ENCODE measurements at places on chromosomes 16 and 17.

DNA sequence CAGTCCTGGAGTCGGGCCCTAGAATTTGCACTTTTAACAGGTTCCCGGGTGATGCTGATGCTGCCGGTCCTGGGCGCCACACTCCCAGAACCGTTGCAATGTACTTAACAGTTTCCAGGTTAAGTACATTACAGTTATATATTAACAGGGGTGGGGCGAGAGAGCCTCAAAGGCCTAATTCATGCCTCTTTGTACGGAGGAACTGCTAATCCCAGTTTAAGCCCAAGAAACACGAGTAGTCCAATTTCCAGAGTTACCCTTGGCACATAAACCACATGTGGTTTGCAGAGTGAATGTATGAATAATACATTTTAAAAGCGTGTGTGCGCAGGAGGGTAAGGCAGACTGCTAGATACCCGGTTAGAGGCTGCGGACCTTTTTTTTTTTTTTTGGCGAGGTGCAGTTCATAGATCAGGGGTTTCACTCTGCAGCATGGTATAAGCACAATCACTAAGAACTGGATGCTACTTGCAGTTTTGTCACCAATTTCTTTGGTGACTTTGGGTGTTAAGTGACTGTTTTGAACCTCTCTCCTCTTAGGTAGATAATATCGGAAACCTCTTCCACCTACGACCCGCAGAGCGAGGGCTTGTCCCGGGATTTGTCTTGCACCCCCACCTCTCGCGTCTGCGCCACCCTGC, 713 bp downstream of the COX11 start:
- no peak for DNase-seq

DNA sequence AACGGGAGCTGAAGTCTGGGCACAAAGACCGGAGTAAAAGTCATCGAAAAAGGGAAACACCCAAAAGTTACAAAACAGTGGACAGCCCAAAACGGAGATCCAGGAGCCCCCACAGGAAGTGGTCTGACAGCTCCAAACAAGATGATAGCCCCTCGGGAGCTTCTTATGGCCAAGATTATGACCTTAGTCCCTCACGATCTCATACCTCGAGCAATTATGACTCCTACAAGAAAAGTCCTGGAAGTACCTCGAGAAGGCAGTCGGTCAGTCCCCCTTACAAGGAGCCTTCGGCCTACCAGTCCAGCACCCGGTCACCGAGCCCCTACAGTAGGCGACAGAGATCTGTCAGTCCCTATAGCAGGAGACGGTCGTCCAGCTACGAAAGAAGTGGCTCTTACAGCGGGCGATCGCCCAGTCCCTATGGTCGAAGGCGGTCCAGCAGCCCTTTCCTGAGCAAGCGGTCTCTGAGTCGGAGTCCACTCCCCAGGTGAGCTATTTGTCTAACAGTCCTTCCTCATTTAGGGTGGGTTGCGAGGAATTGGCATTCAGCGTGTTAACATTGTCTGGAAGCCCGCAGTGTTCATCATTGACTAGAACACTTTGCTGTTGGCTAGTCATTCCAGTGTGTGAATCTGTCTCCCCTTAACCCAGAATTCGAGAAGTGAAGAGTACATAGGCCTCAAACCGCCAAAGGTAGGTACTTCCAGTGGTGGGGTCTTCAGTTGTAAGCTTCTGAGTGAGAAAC, 1.5 kb downstream of the CDK12 start:
- DNase-seq = no peak

- DNase-seq = no peak
These were observed 123.4 kb upstream of the NOL11 start for GRCh38 chr17:67594115-67594880.

GRCh38 chr17:32350666-32351418, 885 bp downstream of the ZNF207 start:
- no peak for DNase-seq

DNA sequence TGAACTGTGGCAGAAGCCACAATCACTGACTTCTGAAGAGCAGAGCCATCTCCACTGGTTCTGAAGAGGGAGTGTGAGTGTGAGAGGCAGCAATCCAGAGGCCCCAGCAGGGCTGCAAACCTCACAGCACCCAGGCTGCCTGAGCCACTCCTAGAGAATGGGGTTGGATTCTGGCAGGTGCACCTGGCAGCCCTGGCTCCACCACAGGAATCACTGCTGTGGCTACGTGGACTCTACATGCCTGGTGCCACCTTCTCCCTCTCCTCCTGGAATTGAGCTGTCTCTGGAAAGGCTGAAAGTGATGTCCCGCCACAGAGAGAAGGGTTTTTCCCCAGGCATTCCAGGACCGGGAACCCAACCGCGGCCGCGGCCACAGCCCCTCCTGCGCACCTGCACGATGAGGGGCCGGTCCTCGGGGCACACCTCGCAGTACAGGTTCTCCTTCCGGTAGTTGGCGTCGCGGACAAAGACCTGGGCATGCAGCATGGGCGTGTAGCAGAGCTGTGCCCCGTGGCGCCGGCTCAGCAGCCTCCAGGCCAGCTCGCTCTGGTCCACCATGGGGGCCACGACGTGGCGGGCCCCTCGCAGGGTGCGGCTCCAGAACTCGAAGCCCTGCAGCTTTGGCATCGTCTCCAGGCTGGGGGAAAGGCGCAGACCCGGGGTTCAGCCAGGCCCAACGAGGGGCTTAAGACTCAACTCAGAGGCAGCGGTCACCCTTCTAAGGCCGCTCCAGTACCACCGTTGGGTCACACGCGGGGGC, 991 bp downstream of the DUS1L start:
- DNase-seq = no peak

- DNase-seq = no peak
These were observed 1550.3 kb downstream of the CDH8 start for GRCh38 chr16:60485872-60486489.

DNA sequence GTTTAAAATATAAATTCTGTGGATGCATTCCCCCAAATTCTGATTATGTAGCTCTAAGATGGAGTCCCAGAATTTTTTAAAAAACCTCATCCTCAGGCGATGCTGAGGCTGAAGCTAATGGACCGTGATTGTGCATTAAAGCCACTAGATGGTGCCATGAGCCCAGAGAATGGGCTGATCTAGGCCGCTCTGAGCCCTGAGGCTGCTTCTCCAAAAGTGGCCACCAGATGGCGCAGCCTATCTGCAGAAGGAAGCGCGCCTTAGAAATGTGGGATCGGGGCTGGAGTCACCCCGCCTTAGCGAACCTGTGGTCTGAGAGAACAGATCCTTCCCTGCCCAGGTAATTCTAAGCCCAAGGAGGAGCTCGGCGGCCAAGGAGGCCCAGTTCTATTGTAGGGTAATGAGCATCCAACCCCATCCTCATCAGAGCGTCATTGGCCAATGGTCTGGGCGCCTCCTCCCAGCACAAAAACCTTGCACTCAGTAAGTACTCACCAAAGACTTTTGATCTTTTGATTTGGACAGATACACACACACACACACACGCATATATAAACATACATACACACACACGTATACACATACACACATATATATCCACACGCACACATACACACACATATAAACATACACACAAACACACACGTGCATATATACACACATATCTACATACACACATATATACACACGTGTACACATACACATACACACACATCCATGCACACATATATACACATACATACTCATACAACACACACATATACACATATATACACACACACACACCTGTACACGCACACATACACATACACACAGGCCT, 13.7 kb upstream of the MMP2 start:
- peak; percentile 45 for DNase-seq

DNA sequence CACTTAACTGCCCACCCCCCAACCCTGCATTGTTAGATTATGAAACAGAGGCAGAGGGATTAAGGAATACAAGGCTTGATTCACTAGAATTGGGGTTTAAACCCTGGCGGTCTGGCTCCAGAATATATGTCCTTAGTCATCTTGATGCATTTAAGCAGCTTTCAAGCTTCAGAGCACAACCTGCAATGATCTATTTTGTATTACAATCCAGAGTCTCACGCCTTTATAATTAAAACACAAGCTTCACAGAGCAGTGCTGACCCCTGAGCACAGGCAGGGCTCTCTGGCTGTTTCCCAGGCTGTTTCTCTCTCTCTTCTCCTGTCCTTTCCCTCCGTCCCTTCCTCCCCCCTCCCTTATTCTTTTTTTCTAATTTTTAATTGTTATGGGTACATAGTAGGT, 209.1 kb downstream of the SPECC1 start:
- no peak for DNase-seq

DNA sequence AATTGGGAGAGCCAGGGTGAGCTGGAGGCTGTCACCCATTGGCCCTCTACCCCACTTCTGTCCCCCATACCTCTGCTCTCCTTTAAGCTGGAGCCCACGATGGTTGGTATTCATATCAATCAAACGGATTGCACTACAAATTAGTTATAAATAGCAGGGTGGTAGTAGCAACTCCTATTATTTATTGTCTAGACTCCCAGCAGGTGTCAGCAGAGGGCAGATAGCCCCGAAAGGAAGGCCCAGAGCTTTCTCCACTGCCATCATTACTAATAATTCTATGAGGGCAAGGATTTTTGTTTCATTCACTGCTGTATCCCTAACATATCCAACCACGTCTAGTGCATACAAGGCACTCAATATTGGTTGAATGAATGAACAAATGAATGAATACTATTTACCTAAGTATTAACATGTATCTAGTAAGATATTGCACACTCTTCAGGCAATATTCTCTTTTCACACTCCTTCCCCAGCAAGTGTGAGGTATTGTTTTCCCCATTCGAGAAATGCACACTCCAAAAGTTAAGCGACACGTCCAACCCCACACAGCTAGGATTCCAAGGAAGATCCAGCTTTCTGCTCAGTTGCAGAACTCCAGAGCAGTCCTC, 6.3 kb downstream of the C17orf50 start:
- DNase-seq = no peak

DNA sequence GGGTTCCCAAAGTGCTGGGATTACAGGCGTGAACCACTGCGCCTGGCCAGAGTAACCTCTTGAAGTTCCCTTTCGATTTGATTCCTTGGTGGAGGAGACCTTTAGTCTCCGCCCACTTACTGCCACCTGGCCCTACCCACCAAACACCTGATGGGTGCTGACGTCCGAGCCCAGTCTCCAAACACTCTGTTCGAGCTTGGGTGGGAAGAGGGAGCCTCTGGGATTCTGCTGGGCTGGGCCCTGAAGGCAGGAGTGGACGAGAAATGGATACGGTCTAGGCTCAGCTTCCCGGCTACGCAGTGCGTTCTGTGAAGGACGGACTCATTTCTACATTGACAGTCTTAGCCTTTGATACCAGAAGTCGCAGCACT, 870 bp upstream of the ITGA3 start:
- DNase-seq = peak; percentile 14

Data from NCI-H1417 treated with DMSO at 0.1 percent for 48 hours (cell line).